Mesenteric fat pad (tissue), 1 donor: ENCODE measurements at places on chromosomes 11 and 22.

DNA sequence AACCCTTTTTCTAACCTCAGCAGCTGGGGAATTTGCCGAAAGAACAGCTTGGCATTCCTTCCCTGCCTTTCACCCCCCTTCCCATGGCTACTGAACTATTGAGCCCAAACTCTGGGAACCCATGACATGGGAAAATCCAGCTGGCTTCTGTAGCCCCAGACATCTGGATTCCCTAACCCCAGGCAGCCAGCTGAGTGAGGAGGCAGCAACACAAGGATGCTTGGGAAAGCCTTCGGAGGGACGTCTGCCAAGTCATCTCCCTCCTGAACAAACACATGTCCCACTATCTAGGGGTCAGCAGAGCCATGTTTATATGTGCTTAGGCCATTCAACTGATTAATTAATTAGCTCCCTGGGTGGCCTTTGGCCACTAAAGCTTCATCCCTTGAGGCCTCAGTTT is 21.6 kb downstream of the LRRC55 start:
- no peak for DNase-seq

DNA sequence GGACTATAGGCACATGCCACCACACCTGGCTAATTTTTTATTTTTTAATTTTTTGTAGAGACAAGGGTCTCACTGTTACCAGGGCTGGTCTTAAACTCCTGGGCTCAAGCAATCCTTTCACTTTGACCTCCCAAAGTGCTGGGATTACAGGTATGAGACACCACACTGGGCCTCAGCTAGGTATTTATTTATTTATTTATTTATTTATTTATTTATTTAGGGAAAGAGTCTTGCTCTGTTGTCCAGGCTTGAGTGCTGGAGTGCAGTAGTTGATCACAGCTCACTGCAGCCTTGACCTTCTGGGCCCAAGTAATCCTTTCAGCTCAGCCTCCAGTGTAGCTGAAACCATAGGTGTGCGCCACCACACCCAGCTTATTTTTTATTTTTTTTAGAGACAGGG is 43.2 kb downstream of the HORMAD2 start:
- DNase-seq: no peak

DNA sequence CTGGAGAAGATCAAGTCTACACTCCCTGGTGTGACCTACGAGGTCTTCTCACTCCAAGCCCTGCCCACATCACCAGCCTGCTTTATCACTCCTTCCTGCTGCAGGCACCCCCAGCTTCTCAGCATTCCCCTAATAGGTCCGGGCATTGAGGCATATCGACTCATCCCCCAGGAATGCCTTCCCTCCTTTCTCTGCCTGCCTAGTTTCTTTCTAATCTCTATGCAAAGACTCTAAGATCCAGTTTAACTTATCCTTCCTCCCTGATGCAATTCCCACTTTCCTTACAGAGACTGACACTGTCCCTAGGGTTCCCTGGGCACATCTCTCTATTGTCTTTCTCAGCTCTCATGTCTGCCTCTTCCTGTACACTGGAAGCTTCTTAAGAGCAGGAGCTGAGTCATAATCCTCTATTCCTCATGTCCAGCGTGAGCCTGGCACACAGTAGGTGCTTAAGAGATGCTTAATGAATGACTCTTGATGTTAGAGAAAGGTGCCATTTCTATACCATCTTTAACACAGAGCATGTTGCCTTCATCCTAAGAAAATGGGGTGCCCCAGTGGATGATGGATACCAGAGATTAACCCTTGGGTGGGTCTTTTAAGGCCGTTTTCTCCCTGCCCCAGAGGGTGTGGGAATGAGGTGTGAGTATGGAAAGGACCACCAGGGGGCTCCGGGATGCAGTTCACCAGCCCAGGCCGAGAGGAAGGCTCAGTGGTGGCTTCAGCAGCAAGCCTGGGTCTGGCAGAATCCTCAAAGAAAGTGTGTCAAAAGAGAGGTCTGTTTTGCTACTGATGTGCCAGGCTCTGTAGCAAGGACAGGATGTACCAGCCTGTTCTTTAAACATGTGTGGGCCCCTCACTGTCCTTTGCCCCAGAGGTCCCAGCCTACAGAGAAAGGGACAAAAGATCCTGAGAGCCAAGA is 34.7 kb downstream of the PARVA start:
- DNase-seq: no peak

- DNase-seq: no peak
Measured at GRCh38 chr11:129223701-129224149, 31.6 kb upstream of the ARHGAP32 start.

DNA sequence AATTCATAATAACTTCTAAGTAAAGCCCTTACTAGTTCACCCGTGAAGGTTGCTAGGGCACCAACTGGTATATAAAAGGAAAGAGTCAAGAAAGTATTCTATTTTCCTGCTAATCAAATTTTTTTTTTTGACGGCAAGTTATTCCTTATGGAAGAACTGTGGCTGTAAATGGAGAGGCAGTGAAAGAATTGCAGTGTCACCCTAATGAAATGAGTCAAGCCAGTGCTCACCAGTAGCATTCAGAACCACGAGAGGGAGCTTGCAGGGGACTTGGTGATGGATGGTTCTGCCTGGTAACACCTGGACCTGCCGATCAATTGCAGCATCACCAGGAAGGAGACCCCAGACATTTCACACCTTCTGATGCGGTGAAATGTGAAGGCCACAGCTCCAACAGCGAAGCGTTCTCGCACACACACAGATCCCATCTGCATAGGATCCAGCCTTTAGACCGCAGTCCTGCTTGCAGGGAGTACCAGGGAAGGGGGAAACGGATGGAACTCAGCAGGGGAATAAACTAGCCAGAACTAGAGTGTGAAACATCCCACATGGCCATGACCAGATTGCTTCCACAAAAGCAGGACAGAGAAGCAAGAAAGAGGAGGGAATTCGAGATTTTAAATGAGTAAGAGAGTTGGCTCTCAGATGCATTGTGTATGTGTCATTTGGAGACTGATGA is 326.2 kb downstream of the TBC1D22A start:
- peak; percentile 39 for DNase-seq

DNA sequence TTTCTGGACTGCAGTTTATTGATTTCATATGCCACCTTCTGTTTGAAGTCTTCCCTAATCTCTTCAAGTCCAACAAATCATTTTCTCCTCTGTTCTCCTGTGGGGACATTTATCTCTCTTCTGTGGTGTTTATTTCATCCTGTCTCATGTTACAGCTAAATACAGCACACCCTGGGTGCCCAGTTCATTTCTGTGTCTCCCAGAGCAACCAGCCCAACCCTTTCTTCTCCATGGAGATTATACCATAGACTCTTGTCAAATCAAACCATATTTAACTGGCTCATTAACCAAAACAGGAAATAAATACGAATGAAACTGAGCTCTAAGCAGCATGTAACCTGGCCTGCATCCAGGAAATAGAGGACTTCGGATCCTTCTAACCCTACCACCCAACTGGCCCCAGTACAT is at the start of gene MS4A8:
TSS of gene MS4A8 (plus strand) at position 329 of the 408 bp plus-strand sequence. CDS start 1,249 bp downstream, outside the sequence.
- DNase-seq: no peak

- DNase-seq: no peak
Measured at GRCh38 chr22:32532820-32533128, 58.2 kb downstream of the FBXO7 start.

DNA sequence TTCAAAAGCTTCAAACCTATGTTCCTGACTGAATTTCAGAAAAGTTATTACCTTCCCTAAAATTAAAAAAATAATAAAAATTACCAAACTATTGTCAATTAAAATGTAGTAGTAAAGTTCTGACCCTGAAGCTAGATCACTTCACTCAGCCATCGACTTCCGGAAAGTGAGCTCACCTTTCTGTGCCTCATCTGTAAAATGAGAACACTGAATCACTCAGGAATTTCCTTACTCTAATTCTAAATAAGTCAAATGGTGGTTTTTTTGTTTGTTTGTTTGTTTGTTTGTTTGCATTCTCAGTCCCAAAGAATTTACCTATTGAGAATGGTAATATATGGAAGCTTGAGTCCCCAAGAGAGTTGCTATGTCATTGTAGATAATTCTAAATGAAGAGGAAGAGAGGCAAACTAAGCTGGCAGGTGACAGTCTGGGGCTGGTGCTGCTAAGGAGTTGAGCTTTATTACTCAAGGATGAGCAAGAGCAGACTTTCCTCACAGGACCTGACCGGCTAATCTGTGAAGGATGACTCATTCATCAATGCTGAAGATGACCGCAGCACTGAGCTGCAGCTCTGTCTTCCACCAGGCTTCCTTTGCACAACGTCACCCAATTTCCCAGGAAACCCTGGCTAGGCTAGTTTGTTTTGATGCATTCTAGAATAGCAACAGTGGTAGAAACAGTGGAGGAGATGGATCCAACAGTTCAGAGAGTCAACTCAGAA is 248.8 kb downstream of the RAB38 start:
- no peak for DNase-seq

- no peak for DNase-seq
Measured at GRCh38 chr22:30277547-30278344, 11.1 kb upstream of the OSM start.

- no peak for DNase-seq
Measured at GRCh38 chr11:114664641-114665040, 13.7 kb upstream of the NXPE2 start.
